ENCODE measurements at places on chromosomes 6 and 20. TPM values are rescaled to one million over a fixed set of nuclear protein-coding genes. Genes with fewer than 3 reads are reported as not detected.

Gene PDE10A
- total RNA-seq, result 1.7 TPM

Gene FRS3
- 0.42 TPM for total RNA-seq

Gene NKX2-2
- not detected for total RNA-seq

Gene RUNX2
- total RNA-seq, result 1.1 TPM

Gene CLPSL1
- not detected for total RNA-seq

Gene PNLDC1
- total RNA-seq, result 0.08 TPM

Gene CFAP206
- total RNA-seq, result 0.42 TPM

Gene PBOV1
- not detected for total RNA-seq

All from liver (tissue), 10 donors.